ENCODE measurements at places on chromosomes 6 and 20.

GRCh38 chr6:109514946-109515345 lies 31.9 kb upstream of the ZBTB24 start:
- no peak for DNase-seq

DNA sequence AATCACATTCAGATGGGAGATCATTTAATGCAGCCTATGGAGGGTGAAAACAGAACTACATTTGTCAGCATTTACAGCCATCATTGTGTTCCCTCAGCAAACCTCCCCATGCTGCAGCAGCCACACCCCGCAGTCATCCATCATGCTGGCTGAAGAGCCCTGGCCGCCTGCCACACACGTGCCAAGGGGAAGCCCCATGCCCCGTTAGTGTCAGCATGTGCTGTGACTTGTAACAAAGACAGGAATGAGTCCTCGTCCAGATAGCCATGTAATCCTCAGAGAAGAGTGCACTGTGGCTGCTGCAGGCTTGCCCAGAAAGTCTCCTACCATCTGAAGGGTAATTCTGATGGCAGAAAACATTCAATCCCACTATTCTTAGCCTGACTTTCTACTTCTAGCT lies 1097.8 kb downstream of the KIF16B start:
- no peak for DNase-seq

- peak; percentile 34 for DNase-seq
Measured at GRCh38 chr6:169725125-169726048, 1.1 kb upstream of the PHF10 start.

DNA sequence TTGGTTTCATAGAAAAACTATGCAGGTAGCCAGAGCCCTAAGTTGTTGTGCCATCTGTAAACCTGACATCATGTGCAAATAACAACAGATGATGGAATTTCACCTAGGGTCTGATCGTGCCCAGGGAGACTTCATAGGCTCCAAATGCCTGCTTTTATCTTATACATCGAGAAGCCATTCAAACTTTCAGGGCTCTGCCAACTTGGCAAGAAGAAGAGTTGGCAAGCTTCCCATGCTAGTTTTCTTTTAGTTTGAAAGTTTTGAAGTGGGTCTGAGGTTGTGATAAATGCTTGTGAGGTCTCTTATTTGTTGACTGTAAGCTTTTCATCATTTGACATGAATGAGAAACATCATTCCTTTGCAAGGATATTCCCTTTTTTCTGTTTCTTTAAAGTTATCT lies 175.4 kb upstream of the FLRT3 start:
- no peak for DNase-seq

GRCh38 chr20:48944663-48945297 lies 23.3 kb downstream of the ARFGEF2 start:
- DNase-seq, result no peak

DNA sequence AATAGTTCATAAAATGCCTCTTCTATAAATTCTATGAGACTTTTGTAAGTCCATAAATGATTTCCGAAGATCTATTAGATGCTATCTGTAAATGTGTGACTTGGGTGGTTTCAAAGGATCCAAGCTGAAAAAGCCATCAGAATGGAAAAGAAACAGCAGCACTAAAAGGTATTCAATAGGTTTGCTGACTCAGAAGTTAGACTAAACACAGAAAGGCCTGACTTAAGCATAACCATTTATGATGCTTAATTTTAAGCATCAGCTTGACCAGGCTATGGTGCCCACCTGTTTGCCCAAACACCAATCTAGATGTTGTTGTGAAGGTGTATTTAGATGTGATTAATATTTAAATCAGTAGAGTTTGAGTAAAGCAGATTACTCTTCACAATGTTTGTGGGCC lies 513.5 kb downstream of the TFAP2A start:
- no peak for DNase-seq

DNA sequence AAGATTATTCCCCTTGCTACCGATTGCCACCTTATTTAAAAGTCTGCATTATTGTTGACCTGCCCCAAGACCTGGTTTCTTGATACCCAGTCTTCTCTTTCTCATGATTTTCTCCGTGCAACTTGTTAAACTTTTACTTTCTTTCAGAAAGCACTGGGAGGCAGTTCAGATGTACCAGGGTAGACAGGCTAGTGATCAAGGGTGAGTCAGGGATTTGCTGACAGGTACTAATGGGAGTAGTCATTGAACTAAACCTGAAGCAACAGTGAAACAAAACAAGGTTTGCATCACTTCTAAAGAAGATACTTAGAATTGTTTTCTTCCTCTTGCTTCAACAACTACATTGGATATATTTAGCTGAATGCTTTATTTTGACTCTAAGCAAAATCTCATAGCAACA lies 124.4 kb downstream of the KCNQ5 start:
- no peak for DNase-seq

DNA sequence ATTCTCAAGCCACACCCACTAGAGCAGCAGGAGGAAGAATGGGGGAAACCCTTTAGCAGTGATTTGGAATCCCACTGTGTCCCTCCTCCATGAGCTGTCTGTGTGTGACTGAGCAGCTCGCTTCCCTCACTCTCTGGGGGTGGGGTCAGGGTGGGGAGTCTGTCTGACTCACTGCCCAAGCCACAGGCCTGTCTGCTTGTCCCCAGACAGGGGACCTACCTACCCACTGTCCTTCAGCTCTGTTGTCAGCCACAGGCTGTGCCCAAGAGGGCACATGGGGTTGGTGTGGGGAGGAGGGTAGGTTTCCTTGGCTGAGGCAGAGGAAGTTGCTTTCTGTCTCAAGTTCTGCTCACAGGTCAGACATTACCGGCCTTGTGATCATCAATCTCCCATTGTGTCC lies 127.0 kb downstream of the MAFB start:
- DNase-seq, result peak; percentile 76

- no peak for DNase-seq
Measured at GRCh38 chr6:55825402-55826051, 49.9 kb downstream of the BMP5 start.

GRCh38 chr6:55918639-55919038 lies 43.2 kb upstream of the BMP5 start:
- no peak for DNase-seq

DNA sequence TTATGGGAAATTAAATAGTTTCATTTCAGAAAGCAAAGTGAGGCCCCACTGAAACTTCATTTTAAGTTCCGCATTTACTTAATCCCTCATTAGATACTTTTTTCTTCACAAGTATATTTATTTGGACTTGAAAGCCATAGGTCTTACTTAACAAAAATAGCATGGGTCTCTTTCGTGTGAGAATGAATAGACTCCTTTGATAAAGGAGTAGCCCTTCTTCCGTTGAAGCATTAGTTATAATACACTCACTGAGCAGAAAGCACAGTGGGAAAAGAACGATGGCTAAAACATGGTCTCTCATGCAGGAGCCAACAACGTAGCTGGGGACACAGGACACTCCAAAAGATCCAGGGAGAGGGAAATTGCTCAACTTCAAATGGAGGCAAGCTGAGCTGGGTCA lies 130.4 kb downstream of the SLC23A2 start:
- no peak for DNase-seq

- DNase-seq, result no peak
Measured at GRCh38 chr6:88704980-88705379, 258.4 kb downstream of the RNGTT start.

- no peak for DNase-seq
Measured at GRCh38 chr6:129902681-129903080, 41.6 kb upstream of the TMEM244 start.

- DNase-seq, result peak; percentile 62
Measured at GRCh38 chr6:149190224-149190831, 127.2 kb upstream of the TAB2 start.
